ENCODE measurements at places on chromosomes 3 and 15. TPM values are rescaled to one million over a fixed set of nuclear protein-coding genes. Genes with fewer than 3 reads are reported as not detected.

Gene SLC27A2
- not detected for total RNA-seq

Gene TTLL13
- total RNA-seq, result under 0.01 TPM

Gene CILP
- total RNA-seq, result under 0.01 TPM

Gene CCR8
- total RNA-seq, result not detected

Gene CFAP44
- 5.8 TPM for total RNA-seq

Gene CLDN18
- total RNA-seq, result not detected

Gene ECE2
- not detected for total RNA-seq

Gene AP3B2
- total RNA-seq, result 0.36 TPM

DNA sequence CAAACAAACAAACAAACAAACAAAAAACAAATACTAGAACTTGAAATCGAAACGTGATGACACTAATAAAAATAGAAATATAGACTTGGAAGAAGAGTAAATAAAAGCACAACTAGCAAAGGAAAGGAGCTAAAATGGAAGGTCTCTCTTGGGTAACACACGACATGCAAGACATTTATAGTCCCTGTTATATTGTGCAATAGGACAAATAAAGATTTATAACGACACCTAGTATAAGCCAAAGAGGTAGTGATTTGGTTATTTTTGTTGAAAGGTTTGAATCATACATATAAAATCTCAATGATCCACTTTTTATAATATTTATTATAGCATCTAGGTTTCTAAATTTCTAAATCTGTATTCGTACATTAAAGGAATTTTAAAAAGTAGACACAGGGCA, 349.6 kb downstream of the CHST2 start:
- no peak for DNase-seq
- no peaks in the 10 kb centered on the region for H3K36me3 ChIP-seq
- no peaks in the 10 kb centered on the region for H3K27me3 ChIP-seq
- no peak overlapping the region for H3K4me3 ChIP-seq
- H3K4me1 ChIP-seq, result no peaks in the 10 kb centered on the region
- H3K27ac ChIP-seq, result no peak overlapping the region

DNA sequence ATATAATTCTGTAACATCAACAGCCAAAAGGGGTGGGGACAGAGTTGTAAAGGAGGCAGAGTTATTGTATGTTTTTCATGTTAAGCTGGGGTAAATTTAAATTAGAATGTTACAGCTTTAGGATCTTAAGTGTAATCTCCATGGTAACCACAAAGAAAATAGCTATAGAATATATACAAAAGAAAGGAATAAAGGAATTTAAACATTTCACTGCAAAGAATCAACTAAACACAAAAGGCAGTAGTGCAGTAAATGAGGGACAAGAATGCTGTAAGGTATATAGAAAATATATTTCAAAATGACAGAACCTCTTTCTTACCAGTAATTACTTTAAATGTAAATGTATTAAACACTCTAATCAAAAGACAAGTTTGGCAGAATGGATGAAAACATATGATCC, 361.7 kb downstream of the SLC9A9 start:
- no peaks in the 10 kb centered on the region for H3K36me3 ChIP-seq
- DNase-seq, result no peak
- H3K4me1 ChIP-seq, result peaks cover 6% of the 10 kb centered on the region
- no peaks in the 10 kb centered on the region for H3K27me3 ChIP-seq

DNA sequence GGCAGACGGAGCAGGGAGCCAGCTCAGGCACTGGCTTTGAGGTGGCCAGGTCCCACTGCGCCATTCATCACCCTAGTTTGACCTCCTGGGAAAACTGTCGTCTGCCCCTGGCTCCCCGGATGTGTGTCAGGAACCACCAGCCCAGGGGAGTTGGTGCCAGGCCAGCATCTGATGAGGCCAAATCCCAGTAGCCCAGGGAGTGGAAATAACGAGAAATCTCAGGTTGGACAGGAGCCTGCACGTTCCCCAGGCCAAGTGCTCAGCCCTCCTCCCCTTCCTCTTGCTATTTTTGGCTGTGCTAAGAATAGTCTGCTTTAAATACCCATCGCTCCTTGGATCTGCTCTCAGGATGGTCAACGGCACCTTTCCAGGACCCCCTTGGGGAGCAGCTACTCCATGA, 93.1 kb upstream of the RPL32 start:
- H3K4me3 ChIP-seq, result no peak overlapping the region
- H3K36me3 ChIP-seq, result peaks cover 17% of the 10 kb centered on the region
- H3K27ac ChIP-seq, result peak overlapping the region; percentile 75
- peaks cover 28% of the 10 kb centered on the region for H3K4me1 ChIP-seq
- no peaks in the 10 kb centered on the region for H3K27me3 ChIP-seq

DNA sequence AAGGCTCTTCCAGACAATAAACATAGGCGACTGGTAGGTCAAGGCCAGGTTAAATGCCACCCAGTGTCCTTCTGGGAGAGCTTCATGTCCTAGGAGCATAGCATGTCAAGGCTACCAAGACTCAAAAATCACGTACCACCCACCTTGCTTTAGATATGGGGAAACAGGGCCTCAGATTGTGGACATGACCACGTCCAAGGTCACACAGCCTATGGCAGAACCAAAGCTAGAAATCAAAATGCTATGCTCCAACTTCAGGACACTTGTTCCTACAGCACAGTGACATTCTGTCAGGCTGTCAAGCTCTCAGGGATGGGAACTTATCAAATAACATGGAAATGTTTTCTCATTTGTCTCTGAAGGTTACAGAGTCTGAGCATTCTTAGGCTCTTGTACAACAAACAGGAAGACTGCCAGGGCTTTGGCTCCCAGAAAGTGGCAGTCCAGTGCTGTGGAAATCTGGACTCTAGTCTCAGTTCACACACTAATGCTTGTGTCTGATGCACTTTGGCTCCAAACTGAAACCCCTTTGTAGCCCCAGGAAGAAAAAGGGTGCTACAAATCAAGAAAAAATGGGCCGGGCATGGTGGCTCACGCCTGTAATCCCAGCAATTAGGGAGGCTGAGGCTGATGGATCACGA, 170.4 kb upstream of the LPP start:
- H3K27me3 ChIP-seq, result no peaks in the 10 kb centered on the region
- no peaks in the 10 kb centered on the region for H3K36me3 ChIP-seq
- H3K4me3 ChIP-seq, result no peak overlapping the region
- peaks cover 15% of the 10 kb centered on the region for H3K4me1 ChIP-seq
- no peak for DNase-seq
- H3K27ac ChIP-seq, result no peak overlapping the region

DNA sequence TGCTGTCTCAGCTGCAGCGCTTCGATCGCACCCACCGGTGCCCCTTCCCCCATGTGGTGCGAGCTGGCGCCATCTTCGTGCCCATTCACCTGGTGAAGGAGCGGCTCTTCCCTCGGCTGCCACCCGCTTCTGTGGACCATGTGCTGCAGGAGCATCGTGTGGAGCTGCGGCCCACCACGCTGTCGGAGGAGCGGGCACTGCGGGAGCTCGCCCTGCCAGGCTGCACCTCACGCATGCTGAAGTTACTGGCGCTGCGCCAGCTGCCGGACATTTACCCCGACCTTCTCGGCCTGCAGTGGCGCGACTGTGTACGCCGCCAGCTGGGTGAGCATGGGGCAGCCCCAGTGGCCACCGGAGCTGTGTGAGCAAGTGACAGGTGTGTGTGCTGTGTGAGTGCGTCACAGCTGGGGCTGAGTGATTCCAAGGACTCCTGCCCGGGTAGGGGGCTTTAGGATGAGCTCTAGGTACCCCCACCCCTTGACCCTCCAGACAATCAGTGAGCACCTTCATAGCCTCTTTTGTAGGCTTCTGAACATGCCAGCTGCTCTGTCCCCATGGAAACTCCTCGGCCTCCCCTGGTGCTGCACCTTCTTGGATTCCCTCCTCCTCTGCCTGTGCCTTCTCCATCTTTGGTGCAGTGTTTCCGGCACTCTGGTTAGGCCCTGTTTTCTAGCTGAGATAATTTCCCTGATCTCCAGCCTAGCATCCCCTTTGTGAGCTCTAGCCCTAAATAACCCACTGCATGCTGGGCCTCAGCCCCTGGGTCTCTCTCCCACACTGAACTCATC, 7.0 kb downstream of the C15orf39 start:
- no peak for DNase-seq
- no peak overlapping the region for H3K27ac ChIP-seq
- H3K4me1 ChIP-seq, result peaks cover 10% of the 10 kb centered on the region
- no peaks in the 10 kb centered on the region for H3K27me3 ChIP-seq
- H3K4me3 ChIP-seq, result no peak overlapping the region

DNA sequence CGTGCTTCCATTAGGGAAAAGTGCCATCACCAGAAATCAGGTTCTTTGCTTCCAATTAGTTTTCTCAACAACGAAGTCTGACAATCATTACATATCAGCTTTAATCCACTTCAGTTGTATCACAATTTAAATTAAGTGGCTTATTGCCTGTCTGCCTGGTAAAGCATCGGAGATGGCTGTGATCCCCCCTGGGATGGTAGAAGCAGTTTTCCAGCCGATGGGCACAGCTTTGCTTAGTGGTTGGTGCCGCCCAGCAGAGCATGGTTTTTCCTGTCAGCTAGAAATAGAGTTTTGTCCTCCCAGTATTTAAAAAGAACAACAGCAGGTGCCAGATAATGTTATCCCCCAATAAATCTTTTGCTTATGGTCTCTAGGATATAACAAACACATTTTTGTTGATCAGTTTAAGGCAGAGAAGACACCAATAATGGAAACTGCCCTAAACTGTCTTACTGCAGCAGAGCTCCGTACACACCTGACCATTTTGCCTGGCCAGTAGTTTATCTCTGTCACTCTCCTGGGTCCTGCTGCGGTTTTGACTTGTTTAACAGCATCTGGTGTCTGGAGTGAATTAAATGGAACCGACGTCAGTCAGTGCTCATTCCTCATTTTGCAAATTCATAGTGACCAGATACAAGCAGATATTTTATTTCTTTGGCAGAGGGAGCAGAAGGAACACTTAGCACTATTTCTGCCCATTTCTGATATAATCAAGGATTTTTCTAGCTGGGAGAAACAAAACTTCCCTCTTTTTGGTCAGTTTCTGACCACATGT, 79.1 kb downstream of the SLC49A4 start:
- H3K4me1 ChIP-seq, result no peaks in the 10 kb centered on the region
- no peak overlapping the region for H3K27ac ChIP-seq
- no peak overlapping the region for H3K4me3 ChIP-seq
- no peaks in the 10 kb centered on the region for H3K36me3 ChIP-seq
- no peaks in the 10 kb centered on the region for H3K27me3 ChIP-seq
- DNase-seq, result no peak

GRCh38 chr15:92714477-92715401, 59.2 kb upstream of the FAM174B start:
- no peaks in the 10 kb centered on the region for H3K36me3 ChIP-seq
- no peaks in the 10 kb centered on the region for H3K27me3 ChIP-seq
- H3K27ac ChIP-seq, result no peak overlapping the region

DNA sequence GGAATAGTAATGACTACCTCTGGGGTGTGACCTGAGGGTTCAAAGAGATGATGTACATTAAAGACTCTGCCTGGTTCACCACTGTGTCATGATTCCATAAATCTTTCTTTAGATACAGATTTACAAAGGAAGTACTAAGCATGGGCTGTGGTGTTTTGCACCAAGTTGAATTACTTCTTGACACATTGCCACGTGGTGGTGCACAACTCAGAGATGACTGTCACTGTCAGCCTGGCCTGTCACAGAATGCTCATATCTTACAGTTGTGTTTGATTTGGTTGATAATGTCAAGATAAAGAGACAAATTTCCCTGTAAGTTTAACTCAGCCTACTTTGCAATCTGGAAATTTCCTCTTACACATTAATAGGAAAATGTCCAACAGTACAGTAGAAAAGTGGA, 3.2 kb downstream of the CTDSPL start:
- H3K4me3 ChIP-seq, result no peak overlapping the region
- H3K27ac ChIP-seq, result no peak overlapping the region
- no peaks in the 10 kb centered on the region for H3K27me3 ChIP-seq
- H3K36me3 ChIP-seq, result no peaks in the 10 kb centered on the region
- H3K4me1 ChIP-seq, result peaks cover 20% of the 10 kb centered on the region

DNA sequence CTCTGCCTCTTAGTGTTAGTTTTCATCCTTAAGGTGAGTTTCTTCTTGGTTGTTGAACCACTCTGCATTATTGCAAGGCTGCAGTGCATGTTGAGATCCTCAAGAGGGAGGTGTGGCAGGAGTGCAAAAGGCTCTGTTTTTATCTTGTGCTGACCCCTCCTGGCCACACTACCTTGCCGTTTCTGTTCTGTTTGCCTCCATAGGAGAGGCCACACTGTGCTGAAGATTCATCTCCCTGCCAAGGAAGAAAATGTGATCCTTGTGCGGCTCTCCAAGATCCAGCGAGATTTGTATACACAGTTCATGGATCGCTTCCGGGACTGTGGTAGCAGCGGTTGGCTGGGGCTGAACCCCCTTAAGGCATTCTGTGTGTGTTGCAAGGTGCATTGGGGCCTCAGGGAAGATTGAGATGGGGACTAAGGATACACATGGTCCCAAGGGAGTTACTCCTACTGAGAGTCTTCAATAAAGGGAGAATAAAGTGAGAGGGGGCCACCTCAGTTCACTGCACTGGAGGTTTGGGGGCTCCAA, 33.0 kb upstream of the TEX264 start:
- DNase-seq, result no peak
- H3K36me3 ChIP-seq, result peaks cover 69% of the 10 kb centered on the region
- H3K4me3 ChIP-seq, result no peak overlapping the region
- H3K27ac ChIP-seq, result no peak overlapping the region
- no peaks in the 10 kb centered on the region for H3K4me1 ChIP-seq

DNA sequence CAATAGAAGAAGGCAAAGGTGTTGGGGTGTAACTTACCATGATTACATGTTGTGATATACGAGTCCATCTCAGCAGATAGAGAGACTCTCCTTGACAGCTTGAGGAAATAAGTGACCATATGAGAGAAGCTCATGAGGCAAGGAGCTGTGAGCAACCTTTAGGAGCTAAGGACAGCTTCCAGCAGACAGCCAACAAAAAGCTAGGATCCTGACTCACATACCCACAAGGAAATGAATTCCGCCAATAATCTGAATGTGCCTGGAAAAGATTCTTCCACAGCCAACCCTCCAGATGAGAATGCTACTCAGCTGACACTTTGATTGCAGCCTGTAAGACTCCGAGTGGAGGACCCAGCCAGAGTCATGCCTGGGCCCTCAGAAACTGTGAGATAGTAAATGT, 339.6 kb upstream of the TPRG1 start:
- no peak overlapping the region for H3K4me3 ChIP-seq

- no peak overlapping the region for H3K27ac ChIP-seq
- H3K4me1 ChIP-seq, result no peaks in the 10 kb centered on the region
- H3K36me3 ChIP-seq, result no peaks in the 10 kb centered on the region
- no peaks in the 10 kb centered on the region for H3K27me3 ChIP-seq
These were observed 168.8 kb downstream of the ECT2 start for GRCh38 chr3:172919297-172919683.

- no peak overlapping the region for H3K4me3 ChIP-seq
- H3K36me3 ChIP-seq, result no peaks in the 10 kb centered on the region
- no peak for DNase-seq
- no peaks in the 10 kb centered on the region for H3K27me3 ChIP-seq
- no peak overlapping the region for H3K27ac ChIP-seq
- H3K4me1 ChIP-seq, result no peaks in the 10 kb centered on the region
These were observed 90.9 kb upstream of the PLXND1 start for GRCh38 chr3:129697229-129697969.

DNA sequence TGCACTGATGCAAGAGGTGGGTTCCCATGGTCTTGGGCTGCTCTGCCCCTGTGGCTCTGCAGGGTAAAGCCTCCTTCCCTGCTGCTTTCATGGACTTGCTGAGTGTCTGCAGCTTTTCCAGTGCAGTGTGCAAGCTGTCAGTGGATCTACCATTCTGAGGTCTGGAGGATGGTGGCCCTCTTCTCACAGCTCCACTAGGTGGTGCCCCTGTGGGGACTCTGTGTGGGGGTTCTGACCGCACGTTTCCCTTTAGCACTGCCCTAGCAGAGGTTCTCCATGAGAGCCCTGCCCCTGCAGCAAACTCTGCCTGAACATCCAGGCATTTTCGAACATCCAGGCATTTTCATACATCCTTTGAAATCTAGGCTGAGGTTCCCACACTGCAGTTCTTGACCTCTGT, 329.8 kb upstream of the NAALADL2 start:
- H3K4me1 ChIP-seq, result peaks cover 5% of the 10 kb centered on the region
- H3K36me3 ChIP-seq, result no peaks in the 10 kb centered on the region
- H3K27me3 ChIP-seq, result no peaks in the 10 kb centered on the region
- DNase-seq, result no peak
- no peak overlapping the region for H3K27ac ChIP-seq

Data from osteoblast (primary cell).